ENCODE measurements at places on chromosomes 2 and 18.
A peak's percentile ranks its signal among the peaks of the same experiment; 100 is the strongest.

DNA sequence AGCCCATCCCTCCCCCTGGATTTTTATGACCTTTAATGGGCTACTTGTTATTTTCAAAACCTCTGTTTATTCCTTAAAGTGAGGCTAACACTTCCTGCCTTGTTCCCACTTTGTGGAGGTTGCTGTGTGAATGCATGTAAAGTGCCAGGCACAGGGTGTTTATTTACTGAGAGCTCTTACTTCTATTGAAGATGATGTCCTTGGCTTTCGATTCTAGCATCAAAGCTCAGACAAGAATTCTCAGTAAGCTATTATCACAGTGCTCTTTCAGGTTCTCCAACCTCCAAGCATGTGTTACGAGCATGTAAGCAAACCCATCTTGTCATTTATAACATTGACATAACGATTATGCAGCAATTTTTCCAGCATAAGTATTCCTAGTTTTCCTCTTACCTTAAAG lies 44.2 kb downstream of the DPYSL5 start:
- no peak for DNase-seq

DNA sequence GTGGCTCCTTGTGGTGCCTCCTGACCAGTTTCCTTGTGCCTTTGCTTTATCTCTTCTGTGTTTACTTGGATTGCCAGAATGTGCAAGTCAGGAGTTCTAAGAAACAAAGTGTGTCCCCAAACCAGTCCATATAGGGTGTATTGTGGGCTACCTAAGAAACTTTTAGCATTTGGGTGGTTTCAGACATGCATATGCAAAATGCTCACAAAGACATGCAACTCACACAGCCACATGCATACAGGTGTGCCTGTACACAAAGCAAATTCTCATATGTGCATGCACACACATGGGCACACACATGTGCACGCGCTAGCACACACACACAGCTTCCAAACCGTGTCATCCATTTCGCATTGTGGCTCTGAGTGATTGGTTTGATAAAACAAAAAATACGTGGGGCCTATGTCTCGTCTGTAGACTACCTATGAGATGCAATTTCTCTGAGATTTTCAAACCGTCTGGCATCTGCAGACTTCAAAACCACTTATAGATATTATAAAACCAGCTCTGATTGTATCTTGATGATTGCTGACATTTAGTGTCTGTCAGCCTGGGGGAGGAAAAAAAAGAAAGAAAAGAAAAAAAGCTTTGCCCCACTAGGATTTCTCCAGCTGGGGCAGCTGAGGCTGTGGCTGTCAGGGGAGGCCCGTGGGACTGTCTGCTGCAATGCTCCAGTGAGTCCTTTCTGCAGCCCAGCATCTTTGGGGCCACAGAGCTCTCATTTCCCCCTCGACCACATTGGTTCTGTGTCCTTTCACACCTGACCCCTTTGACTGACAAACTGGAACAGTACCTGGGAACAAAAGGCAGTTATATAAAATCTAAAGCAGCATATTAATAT lies 556.1 kb downstream of the CMPK2 start:
- no peak for DNase-seq

- no peak for DNase-seq
Observed at GRCh38 chr2:14761118-14761517, 128.6 kb downstream of the LRATD1 start.

DNA sequence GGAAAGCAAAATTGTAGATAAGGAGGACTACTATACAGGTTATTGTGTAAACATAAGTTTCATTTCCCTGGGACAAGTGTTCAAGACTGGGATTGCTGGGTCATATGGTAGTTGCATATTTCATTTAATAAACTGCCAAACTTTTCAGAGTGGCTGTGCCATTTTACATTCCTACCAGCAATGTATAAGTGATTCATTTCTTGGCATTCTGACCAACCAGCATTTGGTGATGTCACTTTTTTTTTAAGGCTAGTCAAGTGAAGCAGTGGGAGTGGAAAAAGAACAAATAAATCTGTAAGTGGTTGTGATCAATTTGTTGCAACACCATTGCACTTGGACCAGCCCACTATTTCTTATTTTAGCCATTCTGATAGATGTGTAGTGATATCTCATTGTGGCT lies 5.2 kb upstream of the CHCHD5 start:
- DNase-seq: no peak

DNA sequence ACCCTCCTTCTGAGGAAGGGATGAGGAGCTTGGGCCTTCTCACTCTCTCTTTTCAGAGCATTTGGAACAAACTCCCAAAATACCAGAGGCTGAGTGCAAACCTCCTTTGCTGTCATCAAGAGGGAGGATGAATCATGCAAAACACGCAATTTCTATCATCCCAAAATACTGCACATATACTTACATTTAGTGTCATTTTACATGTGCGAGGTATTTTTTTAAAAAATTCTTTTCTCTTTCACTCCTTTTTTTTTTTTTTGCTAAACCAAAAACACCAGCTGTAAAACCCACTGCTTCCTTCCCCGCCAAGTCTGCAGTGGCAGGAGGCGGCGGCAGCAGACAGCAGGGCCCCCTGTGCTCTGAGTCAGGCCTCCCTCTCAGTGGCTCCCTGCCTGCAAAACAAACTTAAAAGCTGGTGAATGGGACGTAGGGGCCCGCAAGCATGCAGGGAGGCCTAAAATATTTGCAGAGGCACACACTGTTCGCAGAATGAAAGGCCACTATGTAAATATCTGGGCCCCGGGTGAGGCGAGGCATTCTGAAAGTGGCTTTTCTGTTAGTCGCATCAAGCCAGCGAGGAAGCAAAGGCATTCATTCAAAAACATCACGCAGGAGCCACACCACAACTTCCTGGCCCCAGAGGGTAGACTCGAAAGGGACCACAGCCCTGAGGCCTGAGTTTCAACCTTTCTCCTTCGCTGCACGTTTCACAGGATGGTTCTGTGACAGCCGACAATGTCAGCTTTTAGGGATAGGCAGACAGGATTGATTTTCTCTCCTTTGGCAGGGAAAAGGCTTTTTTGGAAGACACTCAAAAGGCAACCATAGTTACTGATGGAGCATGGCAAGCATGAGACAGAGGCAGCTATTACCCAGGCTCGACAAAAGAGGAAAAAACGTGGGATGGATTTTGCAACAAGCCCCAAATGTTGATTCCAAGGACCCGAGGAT lies 73.4 kb downstream of the ACTR2 start:
- peak; percentile 42 for DNase-seq

GRCh38 chr2:218019411-218020060 lies 16.7 kb upstream of the TNS1 start:
- no peak for DNase-seq

All from stimulated activated CD8-positive, alpha-beta memory T cell treated with anti-CD3 and anti-CD28 coated beads, Interleukin-12 subunit alpha, Interleukin-12 subunit beta, amount 100 ng/mL, for 1 hour (primary cell).